ENCODE measurements at places on chromosomes 3 and 15.
A peak's percentile ranks its signal among the peaks of the same experiment; 100 is the strongest.

- no peak for DNase-seq
Measured at GRCh38 chr3:141489203-141489602, 2.4 kb downstream of the RASA2 start.

GRCh38 chr3:165522386-165522785 lies 314.8 kb downstream of the BCHE start:
- DNase-seq: no peak

DNA sequence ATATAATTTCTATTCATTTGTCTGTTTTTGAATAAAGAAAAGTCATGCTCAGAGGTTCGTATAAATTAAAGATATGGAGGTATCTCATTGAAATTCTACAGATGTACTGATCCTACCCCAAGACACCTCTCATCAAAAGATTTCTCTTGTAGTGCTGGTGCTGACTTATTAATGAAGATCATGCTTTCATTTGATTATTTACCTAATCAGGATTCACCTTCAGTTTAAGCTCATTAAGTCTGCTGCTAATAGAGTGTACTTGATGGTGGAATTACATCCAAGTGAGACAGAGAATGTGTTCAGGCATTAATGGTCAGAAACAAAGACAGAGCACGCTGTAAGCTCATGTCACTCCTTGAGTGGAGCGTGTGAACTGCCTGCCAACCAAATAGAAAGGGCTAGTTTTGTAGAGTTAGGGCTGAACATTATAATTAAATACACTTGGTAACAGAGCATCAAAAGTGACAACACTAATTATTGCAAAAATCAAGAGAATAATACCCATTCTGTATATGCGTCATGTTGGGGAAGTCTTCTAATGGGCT lies 45.5 kb downstream of the KBTBD12 start:
- DNase-seq: no peak

DNA sequence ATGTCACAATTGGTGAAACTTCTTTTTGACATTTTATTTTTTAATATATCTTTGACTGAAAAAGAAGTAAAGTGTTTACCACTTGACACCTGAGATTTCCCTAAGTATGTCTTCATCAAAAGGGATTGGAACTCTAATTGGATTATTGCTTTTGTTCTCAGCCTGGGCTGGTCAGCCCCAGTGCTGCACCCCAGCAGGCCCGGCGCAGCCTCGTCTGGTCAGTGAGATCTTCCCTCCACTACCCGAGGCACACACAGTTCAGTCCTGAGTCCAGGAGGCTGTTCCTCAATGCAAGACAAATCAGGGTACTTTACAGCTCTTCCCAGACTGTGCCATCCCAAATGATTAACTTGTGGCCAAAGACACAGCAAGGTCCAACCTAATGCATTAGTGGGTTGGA lies 146.9 kb upstream of the SEMA6D start:
- no peak for DNase-seq

GRCh38 chr3:26984416-26985390 lies 362.1 kb downstream of the LRRC3B start:
- no peak for DNase-seq

- no peak for DNase-seq
Measured at GRCh38 chr3:89043406-89043932, 64.0 kb upstream of the EPHA3 start.

- no peak for DNase-seq
Measured at GRCh38 chr15:62711691-62712454, 330.7 kb upstream of the TPM1 start.

DNA sequence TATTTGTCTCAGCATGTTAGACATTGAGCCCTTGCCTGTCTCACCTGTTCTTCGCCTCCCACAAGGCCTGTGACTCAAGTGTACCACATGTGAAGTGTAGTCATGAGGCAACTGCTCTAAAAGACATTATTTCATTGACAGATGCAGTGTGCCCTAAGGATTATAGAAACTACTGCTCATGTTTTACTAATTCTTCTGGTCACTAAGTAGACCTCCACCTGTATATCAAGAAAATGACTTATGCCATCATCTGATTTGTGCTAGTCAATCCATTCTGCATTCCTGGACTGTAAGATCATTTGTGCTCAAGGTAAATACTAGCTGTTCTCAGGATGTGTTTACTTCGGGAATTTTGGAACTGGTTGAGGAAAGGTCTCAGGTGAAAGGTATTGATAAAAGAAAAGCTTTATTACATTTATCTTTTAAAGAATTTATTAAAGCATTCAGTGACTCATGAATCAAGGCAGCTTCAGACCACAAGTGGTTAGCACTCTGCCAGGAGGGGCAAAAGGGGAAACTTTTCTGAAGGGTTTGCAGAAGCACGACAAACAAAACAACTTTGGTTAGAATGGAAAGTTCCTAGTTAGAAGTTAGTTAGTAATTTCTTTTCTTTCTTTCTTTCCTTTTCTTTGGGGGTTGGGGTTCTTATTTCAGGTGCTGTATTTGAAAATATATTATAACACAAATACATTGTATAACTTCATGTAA lies 465.3 kb upstream of the CBLB start:
- no peak for DNase-seq

GRCh38 chr3:45406772-45407171 lies 18.4 kb downstream of the LARS2 start:
- no peak for DNase-seq

GRCh38 chr3:187183903-187184302 lies 13.4 kb upstream of the RTP1 start:
- no peak for DNase-seq

GRCh38 chr15:98952381-98952803 lies 55.2 kb downstream of the PGPEP1L start:
- no peak for DNase-seq

GRCh38 chr3:135325726-135326235 lies 530.7 kb downstream of the EPHB1 start:
- DNase-seq: no peak

DNA sequence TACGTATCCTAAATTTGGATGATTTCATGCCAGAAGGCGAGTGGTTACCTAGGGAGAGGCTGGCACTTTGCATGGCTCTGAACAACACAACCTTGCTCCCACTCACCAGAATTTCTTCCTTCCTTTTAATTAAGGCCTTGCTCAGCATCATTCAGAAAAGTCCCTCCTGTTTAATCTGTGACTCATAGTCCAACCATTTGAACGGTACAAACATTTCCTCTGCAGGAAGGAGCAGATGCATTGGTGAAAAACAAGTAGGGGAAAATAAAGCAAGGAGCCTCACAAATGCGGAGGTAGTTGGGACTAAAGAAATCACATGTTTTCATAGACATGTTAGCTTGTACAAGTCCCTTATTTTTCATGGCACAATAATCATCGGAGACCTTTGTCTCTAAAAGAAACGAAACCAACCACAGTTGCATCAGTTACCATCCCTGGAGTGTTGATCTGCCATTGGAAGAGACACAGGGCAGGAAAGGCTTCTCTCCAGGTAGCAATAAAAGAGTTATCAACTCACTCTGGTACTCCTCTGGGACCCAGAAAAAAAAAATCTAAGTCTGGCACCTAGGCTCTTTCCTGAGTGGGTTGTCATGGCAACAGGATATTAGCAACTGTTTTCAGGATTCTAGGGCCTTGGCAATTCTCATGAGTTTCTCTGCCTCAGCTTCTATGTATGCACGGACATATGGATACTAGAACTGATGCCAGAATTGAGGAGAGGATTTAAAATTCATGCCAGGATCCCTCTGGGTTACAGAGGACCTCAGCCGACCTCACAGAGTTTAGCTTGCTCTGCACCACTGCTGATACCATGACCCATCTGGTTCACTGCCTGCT lies 255.4 kb upstream of the ARPP21 start:
- DNase-seq: no peak

DNA sequence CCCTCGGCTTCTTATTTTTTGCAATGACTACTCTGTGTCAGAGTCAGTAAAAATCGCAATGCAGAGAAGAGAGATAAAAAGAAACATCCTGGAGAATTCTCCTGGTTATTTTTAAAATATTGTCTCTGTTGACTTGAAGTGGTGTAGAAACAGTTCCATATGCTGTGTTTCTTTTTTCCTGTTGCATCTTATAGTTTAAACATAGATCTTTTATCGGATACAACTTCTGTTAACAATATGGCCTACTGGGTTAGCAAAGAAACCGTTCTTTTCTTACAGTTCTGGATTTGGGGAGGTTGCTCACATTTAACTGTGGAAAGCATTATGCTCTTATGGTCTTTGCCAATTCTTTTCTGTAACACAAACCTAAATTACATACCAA lies 769.1 kb upstream of the CFAP20DC start:
- no peak for DNase-seq

- no peak for DNase-seq
Measured at GRCh38 chr3:178677961-178678360, 141.7 kb downstream of the KCNMB2 start.

- DNase-seq: peak; percentile 82
Measured at GRCh38 chr3:50674349-50675178, at the start of gene DOCK3. TSS of gene DOCK3 (plus strand) at chr3:50674927. CDS start at chr3:50675264, 337 bp downstream.

DNA sequence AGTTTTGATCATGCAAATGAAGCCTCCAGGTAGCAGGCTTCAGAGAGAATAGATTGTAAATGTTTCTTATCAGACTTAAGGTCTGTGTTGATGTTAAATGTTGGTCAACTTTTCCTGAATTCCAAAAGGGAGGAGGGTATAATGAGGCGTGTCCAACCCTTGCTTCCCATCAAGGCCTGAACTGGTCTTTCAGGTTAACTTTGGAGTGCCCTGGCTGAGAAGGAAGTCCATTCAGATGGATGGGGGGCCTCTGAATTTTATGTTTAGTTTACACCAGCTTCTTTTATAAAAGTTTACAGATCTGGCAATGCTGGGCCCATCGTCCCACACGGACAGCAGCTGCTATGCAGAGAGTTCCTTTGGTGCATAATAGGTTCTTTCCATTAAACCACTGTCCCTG lies 8.9 kb downstream of the CCDC13 start:
- no peak for DNase-seq

GRCh38 chr3:115255197-115255585 lies 108.1 kb upstream of the ZBTB20 start:
- no peak for DNase-seq

DNA sequence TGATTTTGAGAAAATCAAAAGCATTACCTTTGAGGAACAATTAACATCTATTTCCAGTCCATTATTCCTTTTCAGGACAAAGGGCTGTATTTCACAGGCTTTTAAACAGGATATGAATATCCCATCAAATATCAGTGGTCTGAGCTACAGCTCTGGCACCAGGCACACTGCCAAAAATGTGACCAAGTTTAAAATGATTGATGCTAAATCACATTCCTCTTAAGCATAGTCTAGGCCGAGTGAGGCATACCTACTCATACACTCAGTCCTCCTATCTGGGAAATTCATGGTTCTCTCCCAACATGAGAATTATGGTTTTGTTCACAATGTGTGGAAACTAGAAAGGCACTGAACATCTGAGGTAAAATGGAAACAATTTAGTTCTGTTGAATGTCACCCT lies 683.5 kb downstream of the TUSC7 start:
- no peak for DNase-seq

DNA sequence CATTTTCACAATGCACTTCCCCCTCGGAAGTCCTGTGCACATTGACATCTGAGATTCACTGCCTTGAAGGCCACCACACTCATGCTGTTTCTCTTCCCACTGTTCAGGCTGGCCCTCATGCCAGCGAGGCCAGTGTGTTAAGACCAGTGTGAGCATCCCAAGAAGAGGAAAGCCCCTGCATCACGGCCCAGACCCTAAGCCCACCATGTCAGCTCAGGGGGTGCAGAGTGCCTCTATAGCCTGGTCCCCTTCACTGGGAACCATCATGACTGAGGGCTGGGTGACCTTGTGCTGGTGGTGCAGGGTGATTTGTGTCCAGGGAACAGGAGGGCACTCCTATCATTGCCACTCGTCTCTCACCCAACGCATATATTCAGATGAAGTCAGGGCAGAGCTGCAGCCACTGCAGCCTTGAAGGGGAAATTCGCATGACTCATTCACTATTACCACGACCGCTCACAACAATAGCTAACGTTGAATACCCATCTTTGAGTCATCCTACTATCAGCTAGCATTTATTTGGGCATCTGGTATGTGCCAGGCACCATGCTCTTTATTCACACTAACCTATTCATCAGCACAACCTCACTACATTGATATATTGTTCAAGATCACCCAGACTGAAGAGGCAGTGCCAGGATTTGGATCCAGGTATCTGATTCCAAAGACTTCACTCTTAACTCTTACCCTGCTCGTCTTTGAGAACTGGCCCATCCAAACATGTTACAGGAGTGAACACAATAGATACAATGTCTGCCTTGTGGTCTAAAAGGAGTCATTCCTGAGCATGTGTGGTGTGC lies 58.8 kb upstream of the SLC6A11 start:
- no peak for DNase-seq

GRCh38 chr3:178673529-178673928 lies 137.3 kb downstream of the KCNMB2 start:
- no peak for DNase-seq

GRCh38 chr15:99451484-99451883 lies 114.3 kb upstream of the MEF2A start:
- no peak for DNase-seq

- DNase-seq: no peak
Measured at GRCh38 chr15:42349186-42349585, 10.1 kb upstream of the CAPN3 start.

- DNase-seq: no peak
Measured at GRCh38 chr3:115208066-115208750, 61.1 kb upstream of the ZBTB20 start.

- peak; percentile 88 for DNase-seq
Measured at GRCh38 chr3:146160321-146160963, 542 bp downstream of the PLOD2 start.

- DNase-seq: no peak
Measured at GRCh38 chr15:60553163-60553562, 74.2 kb upstream of the ICE2 start.

- DNase-seq: no peak
Measured at GRCh38 chr15:74295800-74296199, 59.7 kb downstream of the CCDC33 start.

- no peak for DNase-seq
Measured at GRCh38 chr3:147518465-147518864, 109.3 kb downstream of the ZIC1 start.

DNA sequence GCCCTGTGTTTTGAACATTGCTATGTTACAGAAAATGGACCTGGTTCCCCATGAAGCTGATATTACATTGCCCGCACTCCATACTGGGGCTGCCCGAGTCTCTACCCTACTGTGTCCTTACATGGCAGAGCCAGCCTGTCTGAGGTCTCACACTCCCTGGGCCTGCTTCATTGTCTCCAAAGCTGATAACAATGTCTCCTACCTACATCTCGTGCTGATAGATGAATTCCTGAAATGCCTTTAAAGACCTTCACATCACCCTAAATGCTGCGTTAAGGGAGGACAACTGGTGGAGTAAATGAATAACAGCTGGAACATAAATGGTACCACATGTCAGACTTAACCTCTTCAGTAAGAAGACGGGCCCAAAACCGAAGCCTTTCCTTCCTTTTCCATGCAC lies 62.9 kb upstream of the PTX3 start:
- DNase-seq: no peak

GRCh38 chr3:189236352-189236751 lies 64.6 kb downstream of the TPRG1 start:
- no peak for DNase-seq

DNA sequence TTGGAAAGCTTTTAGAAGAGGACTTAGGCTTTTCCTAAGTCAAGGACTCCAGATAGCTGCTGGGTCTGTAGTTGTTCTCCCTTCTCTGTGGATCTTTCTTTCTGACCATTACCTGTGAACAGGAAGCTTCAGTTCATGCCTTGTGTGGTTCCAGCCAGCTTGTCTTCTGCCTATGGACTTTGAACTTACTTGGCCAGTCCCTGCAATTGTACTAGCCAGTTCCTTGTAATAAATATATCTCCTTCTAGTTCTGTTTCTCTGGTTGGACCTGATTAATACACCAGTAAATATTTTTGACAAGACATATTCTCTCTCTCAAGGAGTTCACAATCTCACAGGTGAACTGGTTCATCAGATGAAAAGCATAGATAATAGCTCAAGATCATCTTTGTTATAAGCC lies 341.3 kb upstream of the DPPA4 start:
- DNase-seq: no peak

All from NCI-H526 (cell line).